ENCODE measurements at places on chromosomes 2 and 18. TPM values are rescaled to one million over a fixed set of nuclear protein-coding genes. Genes with fewer than 3 reads are reported as not detected.

- no peak for DNase-seq
Measured at GRCh38 chr18:65907281-65907680, 156.5 kb downstream of the CDH7 start.

DNA sequence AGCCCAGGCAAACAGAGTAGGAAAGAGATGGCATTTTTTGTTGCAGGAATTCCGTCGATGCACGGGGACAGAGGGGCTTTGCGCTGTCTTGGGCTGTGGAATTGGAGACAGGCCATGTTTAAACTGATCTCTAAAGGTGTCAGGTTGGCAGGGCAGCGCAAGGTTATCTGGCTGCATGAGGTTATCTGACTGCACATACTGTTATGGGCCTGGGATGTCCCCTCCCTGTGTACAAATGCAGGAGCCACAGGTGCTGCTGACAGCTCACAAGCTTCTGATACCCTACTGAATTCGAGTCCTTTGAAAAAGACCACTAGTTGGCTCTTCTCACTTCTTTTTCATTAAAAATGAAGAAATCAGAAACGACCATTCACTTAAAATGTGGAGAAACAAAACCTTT lies 255.4 kb downstream of the PLCL1 start:
- no peak for DNase-seq

DNA sequence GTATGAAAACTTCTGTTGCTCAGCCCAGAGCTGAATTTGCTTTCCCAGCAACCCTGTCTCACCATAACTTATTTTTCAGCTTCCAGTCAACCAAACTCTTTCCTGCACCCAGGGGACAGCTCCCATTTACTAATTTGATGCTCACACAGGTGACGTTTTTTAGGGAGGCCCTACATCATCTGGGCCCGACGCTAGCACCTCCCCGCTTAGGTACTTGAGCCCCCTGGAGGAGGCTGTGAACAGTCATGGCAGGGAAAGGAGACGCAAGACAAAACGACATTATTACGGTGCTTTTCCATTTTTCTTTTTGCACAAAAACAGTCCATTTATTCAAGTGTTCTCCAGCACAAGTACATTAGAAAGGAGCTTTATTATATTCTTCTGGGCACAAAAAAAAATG lies 59.2 kb upstream of the POMC start:
- no peak for DNase-seq

GRCh38 chr2:141062443-141062842 lies 1068.4 kb downstream of the LRP1B start:
- no peak for DNase-seq

DDX18 gene
- total RNA-seq: 151 TPM

Measured in CD8-positive, alpha-beta memory T cell (primary cell).